SK-N-SH (cell line): ENCODE measurements at places on chromosomes 5 and 9. TPM values are rescaled to one million over a fixed set of nuclear protein-coding genes. Genes with fewer than 3 reads are reported as not detected.
A peak's percentile ranks its signal among the peaks of the same experiment; 100 is the strongest.

FOXD4L5 gene
- 0.03 and 0.05 TPM in 2 replicates for polyA plus RNA-seq

ZNF462 gene
- polyA plus RNA-seq: 5.2 and 5.5 TPM in 2 replicates

TMOD1 gene
- 0.54 and 1.6 TPM in 2 replicates for polyA plus RNA-seq

ST8SIA4 gene
- polyA plus RNA-seq: 0.02 TPM in 2 replicates

DNA sequence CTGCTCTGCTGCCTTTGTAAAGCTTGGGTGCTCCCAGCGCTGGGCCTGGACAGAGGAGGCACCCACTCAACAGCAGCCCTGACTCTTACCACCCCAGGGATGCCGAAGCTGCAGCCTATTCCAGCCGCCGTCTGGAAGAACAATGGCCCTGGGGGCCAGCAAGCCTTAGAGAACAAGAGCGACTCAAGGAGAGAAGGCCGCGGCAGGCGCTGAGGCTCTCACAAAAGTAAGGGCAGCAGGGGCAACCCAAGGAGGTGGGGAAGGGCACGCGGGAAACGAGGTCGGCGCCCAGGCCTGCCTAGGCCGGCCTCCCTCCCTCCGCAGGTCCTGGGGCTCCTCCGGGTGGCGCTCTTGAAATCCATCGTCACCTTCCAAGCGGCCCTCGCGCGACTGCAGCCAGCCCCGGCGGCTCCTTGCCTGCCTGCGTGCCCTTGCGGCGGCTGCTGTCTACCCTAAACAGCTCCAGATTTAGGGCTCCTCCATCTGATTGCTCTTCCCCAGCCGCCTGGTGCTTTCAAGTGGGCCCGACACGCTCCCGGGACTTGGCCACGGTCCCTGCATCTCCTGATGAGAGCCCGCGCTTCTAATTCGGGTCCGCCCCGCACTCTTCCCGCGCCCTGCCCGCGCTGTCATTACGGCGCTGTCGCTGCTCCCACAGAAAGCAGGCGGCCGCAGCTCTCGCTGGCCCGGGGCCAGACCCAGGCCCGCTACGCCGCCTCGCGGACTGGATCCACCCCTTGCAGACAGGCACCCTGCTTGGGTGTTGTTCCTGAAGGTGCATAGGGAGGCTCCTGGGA lies 213.3 kb downstream of the SEMA6A start:
- DNase-seq: peak; percentile 37

DNA sequence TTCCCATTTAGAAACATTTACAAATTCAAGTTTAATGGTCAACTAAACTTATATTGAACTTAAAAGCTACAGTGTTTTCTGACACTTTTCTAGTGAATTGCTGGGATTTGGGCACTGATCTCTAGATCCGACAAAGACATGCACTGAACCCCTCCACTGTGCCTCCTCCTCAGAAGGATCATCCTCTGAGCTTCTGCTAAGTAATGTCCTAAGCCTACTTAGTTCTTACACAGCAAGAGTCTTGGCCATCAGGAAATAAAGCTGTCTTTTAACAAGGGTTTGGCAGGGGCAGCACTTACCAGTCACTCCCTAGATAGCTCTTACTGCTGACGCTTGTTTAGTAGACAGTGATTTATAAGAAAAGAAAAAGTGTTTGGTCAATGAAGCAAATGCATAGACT lies 50.5 kb downstream of the FAM81B start:
- no peak for DNase-seq

GRCh38 chr5:108735790-108736189 lies 11.9 kb upstream of the FER start:
- peak; percentile 21 for DNase-seq

GRCh38 chr5:97752871-97753270 lies 569.8 kb upstream of the RIOK2 start:
- DNase-seq: no peak

DNA sequence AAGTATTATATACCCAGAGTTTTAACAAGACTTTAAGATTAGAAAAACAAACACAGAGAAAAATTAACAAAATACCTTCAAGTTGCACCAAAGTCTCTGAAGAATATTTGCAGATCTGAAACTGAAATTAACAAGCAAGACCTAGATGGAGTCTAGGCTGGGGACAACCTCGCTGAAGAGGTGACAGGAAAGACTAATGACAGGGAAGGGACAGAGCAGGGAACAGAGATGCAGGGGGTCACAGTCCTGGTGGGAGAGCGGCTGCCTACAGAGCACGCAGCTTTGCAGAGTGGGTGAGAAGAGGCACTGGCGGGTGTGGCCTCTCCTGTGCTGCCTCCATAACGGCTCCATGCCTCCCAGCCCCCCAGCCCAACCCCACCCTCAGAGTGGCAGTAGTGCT lies 13.5 kb downstream of the RETREG1 start:
- DNase-seq: no peak

GRCh38 chr5:78519198-78519941 lies 129.2 kb downstream of the LHFPL2 start:
- no peak for DNase-seq

SPATA31A7 gene
- polyA plus RNA-seq: not detected in 2 replicates

GRCh38 chr9:122016744-122017143 lies 76.4 kb downstream of the TTLL11 start:
- no peak for DNase-seq

DNA sequence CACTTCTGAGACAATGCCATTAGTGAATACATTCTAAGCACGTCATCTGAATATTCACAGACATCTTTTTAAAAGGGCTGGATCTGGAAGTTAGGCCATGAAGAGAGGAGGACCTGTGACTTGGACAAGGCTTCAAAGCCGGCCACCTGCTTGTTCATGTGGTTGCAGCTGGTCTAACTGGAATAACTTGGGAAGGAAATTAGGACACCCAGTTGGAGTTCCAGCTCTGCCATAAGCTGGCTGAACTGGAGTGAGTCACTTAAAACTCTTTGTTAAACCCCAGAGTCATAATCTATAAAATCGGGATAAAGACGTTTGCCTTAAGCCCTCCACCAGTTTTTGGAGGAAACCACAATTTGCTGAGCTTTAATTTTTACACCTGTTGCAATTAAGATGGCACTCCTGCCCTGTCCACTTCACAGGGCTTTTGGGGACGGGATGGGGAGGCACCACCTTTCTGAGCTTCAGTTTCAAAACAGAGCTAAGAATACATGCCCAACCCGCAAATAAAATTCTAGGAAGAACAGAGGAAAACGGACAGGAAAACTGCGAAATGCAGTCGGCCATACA lies 536 bp upstream of the STX17 start:
- DNase-seq: peak; percentile 3

- no peak for DNase-seq
Observed at GRCh38 chr9:13939134-13939533, 374.8 kb downstream of the NFIB start.

MEF2C gene
- 0.93 and 1.2 TPM in 2 replicates for polyA plus RNA-seq

DNA sequence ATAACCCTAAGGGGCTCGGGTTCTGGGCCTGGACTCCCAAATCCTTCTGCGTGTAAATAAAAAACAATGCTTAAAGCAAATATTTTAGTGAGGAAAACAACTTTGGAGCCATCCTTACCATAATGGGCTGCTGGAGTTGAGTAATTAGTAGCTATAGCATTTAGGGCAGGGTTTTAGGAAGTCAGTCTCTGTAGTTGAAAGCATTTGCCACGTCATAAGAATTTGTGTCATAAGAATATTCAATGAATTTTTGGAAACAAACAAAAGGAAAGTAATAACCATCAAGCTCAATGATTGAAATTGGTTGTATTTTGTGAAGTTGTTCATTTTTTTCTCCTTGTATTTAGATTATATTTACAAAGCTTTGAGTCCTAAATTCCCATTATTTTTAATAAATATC lies 114.8 kb upstream of the ELL2 start:
- DNase-seq: no peak

IQGAP2 gene
- 2.1 and 2.6 TPM in 2 replicates for polyA plus RNA-seq

- no peak for DNase-seq
Observed at GRCh38 chr9:7862170-7862569, 62.6 kb upstream of the DMAC1 start.

THG1L gene
- polyA plus RNA-seq: 32.0 and 37.0 TPM in 2 replicates

GRCh38 chr5:156420665-156421064 lies 93.7 kb downstream of the SGCD start:
- no peak for DNase-seq

GRCh38 chr9:94613003-94613402 lies 19.4 kb upstream of the FBP2 start:
- no peak for DNase-seq

JAKMIP2 gene
- polyA plus RNA-seq: 1.8 and 2.1 TPM in 2 replicates

ASPN gene
- 0.76 and 1.7 TPM in 2 replicates for polyA plus RNA-seq

LCN2 gene
- polyA plus RNA-seq: not detected in 2 replicates
